ENCODE measurements at places on chromosomes 1 and 21.

- DNase-seq: no peak
These were observed 109.5 kb downstream of the PSMG1 start for GRCh38 chr21:39073717-39074116.

DNA sequence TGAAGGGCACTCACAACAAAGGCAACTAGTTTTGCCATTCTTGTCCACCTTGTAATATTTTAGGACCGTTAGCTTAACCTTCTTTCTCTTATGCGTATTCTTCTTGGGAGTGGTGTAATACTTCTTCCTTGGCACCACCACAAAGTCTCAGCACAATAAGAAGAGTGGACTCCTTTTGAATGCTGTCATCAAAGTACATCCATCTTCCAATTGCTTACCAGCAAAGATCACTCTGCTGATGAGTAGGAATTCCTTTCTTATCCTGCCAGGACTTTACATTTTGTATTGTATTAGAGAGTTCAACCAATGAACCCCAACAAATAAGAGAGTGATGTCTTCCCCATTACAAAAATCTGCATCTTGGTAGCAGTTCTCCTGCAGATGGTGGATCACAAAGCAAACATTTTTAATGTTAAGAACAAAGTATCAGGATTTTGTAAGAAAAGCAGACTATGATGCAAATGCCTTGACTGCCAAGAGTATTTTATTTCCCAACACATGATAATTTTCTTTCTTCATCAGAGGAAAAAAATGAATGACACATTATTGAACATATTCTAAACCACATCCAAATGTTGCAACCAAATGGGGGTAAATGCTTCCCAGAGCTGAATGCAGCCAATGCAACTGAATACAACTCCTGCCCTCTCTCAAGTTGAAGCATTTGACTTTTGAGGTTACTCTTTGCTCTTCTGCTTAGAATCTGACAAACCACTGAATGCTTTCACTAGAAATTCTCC, 5.1 kb upstream of the ARNT start:
- DNase-seq: no peak

GRCh38 chr1:182702826-182703524, 18.6 kb upstream of the RGS8 start:
- no peak for DNase-seq

GRCh38 chr1:115409094-115410015, 71.3 kb upstream of the NGF start:
- DNase-seq: no peak

DNA sequence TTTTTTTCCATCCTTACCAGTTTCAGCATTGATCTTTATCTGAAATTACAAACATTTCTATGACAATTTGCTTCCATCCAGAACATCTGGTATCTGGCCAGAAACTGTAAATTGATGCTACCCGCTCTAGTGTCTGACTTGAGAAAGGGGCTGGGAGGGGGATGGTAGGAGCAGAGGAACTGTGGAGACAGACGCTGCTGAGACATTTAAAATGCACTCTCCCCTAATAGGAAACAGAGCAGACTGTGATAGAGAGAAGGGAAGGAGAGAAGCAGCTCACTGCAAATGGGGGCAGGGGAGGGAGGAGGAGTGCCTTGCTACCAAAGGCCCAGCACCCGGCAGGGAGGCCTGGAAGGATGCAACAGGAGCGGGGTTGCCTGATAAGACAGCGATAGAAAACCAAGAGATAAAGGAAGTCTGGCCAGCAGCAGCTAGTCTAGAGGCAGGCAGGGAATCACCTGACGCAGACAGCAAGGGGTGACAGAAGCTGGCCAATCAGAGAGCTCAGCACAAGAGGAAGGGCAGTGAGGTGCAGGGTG, 195.5 kb upstream of the NFIA start:
- no peak for DNase-seq

- no peak for DNase-seq
These were observed 85.3 kb downstream of the KCTD3 start for GRCh38 chr1:215652371-215652770.

- peak; percentile 16 for DNase-seq
These were observed 91.5 kb downstream of the SIPA1L2 start for GRCh38 chr1:232538224-232538942.

GRCh38 chr1:39973503-39974135, 18.7 kb downstream of the MFSD2A start:
- peak; percentile 79 for DNase-seq

GRCh38 chr1:119329541-119330461, 38.8 kb upstream of the HAO2 start:
- no peak for DNase-seq

DNA sequence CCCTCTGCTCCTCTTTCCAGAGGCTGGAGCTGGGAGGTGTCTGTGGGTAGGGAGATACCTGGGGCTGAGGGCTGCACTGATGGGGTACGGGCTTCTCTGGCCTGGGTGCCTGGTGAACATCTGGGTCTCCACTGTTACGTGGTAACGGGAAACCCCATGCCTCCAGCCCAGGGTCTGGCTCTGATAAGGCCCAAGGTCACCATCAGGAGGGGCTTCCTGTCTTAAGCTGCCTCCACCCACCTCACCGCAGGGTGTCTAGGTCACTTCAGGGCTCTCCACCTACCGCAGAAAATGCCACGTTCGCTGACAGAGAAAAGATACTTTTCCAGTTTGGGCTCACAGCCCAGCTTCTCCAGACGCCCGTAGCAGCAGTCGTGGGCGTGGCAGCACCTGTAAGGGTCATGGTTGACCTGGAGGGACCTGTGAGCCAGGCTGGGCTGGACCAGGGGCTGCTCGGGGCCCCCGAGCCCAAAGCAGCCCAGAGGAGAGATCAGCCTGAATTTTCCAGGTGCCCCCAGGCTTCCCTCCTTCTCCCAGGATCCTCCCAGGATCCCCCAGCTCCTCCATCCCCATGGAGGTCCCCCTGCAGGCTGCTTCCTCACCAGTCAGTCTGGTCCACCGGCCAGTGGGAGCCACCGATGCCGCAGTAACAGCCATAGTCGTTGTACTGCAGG, 1.3 kb downstream of the PLA2G2E start:
- no peak for DNase-seq

- DNase-seq: no peak
These were observed 33.5 kb downstream of the TRIM11 start for GRCh38 chr1:228373004-228373680.

- peak; percentile 42 for DNase-seq
These were observed 10.5 kb upstream of the MDM4 start for GRCh38 chr1:204505674-204506200.

DNA sequence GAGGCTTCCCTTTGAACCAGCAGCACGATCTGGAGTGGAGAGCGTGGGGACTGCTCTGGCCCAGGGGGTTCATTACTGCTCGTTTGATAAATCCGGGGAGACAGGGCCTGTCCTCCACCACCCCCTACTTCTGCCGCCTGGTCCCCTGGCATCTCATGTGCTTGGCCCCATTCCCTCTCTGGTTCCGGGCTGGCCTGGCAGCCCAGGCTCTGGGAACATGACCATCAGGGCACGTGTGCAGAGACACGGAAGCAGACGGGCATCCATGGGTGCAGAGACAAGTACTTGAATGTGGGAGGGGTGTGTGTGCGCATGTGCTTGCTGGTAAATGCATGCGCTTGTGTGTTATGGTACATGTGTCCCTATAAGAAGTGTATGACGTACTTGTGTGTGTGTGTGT, 75.5 kb downstream of the KIRREL1 start:
- DNase-seq: no peak

- no peak for DNase-seq
These were observed 102.1 kb upstream of the ZBTB40 start for GRCh38 chr1:22349362-22350043.

DNA sequence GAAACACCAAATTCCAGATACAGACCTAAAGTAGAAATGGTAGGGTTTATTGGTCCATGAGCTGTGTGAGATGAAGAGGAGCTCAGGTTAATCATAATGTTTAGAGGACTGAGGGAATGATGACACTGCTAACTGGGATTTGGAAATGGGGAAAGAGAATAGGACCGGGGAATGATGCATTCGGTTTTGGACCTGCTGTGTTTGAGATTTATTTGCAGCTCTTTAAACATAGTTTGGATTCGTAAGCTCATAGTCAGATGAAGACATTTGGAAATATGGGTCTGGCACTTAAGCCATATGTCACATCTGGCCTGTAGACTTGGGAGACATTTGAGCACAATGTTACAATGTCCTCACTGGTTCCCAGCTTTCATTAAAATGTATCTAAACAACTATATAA, 127.9 kb upstream of the DUSP10 start:
- no peak for DNase-seq

DNA sequence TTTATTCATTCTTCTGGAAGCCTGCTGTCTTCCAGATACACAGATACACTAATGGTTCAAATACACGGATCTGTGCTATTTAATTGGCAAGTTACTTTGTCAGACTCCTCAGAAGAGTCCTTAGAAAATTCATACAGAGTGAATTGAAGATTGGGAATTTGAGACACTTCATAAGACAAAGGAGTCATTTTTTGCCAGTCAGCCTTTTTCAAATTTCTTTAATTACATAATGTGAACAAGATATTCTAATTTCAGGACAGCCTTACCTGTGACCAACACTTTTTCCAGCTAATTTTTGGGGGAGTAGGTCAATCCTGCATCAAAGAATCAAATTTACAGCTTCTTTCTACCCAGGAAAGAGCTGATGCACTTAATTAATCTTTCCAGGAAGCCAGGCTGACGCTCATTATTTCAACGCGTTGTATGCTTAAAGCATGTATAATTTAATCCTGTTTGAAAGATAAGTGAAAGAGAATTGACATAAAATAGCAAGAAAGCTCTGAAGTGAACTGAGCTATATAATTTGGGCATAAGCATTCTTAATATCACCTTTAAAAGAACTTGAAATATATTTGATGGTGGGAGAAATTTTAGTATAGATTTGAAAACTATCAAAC, 12.8 kb upstream of the NRIP1 start:
- DNase-seq: no peak
